SIG-M5 (cell line): ENCODE measurements at places on chromosomes 1 and 21.

DNA sequence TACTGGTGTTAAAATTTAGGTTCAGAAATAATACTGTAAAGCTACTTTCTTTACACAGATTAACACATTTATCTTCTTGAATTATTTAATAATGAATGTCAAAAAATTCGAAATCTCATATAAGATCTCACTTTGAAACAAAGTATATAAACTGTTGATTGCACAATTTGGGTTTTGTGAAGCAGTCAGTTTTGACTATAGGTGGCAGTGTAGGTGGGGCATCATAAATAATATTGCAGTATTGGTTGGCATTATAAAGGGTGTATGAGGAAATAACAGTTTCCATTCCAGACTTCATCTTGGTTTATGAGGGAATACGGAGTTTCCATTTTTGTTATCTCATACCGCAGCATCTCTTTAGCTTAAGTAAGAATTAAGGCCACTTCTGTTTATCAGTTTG lies 49.9 kb downstream of the SUCO start:
- no peak for DNase-seq

DNA sequence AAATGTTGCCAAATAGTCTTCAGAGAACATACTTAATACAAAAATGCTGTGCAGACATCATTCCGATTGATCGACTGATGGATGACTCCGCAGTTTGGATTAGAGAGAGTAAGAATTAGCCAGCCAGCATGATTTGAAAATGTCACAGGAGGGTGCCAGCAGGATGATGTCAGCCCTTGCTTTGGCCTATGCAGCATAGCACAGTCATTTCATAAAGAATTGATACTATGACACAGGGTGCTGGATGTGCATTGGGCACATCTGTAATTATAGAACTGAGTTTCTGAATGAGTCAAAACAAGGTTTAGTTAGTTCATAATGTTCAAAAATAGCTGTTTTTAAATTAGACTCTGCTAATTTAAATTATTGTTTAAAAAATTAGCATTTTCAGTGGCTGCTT lies 21.6 kb upstream of the TRAF5 start:
- no peak for DNase-seq

GRCh38 chr1:206784471-206784903 lies 12.2 kb upstream of the IL10 start:
- DNase-seq, result no peak

- DNase-seq, result no peak
These were observed 7.3 kb downstream of the GJA5 start for GRCh38 chr1:147753081-147753480.

- no peak for DNase-seq
These were observed 22.4 kb downstream of the LY9 start for GRCh38 chr1:160818207-160818937.

GRCh38 chr1:53182111-53182593 lies 14.5 kb upstream of the CPT2 start:
- DNase-seq, result no peak

- no peak for DNase-seq
These were observed 310.7 kb downstream of the PLPP3 start for GRCh38 chr1:56268519-56269140.
